ENCODE measurements at places on chromosomes 12 and 14.
A peak's percentile ranks its signal among the peaks of the same experiment; 100 is the strongest.

- no peak for DNase-seq
These were observed 25.5 kb downstream of the ADIPOR2 start for GRCh38 chr12:1716215-1716862.

DNA sequence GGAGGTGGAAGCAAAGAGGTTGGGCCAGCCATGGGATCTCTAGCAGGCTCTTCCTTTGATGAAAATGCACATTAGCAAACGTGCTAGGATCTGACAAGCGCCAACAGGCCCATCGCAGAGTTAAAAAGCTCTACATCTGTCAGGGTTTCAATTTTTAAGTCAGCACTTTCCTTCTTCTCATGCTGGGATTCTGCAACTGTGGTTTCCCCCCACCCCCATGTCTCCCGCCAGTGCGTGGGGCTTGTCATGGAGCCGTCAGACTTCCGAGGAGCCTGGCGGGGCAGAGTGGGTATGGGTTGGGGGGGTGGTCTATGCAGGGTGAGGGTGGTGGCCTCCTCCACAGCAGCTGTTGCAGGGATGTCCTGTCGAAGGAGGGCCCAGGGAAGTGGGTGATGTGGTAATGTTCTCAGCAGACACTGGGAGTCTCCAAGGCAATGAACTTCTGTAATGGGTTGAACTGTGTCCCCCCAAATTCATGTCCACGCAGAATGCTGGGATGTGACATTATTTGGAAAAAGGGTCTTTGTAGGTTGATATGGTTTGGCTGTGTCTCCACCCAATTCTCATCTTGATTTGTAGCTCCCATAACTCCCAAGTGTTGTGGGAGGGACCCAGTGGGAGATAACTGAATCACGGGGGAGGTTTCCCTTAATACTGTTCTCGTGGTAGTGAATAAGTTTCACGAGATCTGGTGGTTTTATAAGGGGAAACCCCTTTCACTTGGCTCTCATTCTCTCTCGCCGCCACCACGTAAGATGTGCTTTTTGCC, 115.2 kb upstream of the MAP1LC3B2 start:
- no peak for DNase-seq

GRCh38 chr12:118984161-118984943, 3.0 kb downstream of the SRRM4 start:
- no peak for DNase-seq

DNA sequence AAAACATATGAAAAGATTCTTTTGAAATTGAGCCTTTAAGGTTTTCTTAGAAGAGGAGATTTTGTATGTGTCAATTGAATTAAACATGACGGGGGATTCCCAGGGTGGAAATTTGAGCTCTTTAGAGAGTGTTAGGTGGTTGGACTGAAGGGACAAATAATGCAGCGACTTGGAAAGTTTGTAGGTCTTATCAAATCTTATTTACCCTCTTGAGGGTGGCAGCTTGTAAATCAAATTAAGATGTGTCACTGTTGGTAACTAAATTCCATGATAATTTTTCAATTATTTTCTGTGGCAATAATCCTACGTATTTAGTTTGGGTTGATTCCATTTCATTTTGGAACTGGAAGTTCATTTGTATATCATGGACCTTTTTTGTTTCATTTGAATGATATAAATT, 33.7 kb upstream of the LRIG3 start:
- DNase-seq: no peak

DNA sequence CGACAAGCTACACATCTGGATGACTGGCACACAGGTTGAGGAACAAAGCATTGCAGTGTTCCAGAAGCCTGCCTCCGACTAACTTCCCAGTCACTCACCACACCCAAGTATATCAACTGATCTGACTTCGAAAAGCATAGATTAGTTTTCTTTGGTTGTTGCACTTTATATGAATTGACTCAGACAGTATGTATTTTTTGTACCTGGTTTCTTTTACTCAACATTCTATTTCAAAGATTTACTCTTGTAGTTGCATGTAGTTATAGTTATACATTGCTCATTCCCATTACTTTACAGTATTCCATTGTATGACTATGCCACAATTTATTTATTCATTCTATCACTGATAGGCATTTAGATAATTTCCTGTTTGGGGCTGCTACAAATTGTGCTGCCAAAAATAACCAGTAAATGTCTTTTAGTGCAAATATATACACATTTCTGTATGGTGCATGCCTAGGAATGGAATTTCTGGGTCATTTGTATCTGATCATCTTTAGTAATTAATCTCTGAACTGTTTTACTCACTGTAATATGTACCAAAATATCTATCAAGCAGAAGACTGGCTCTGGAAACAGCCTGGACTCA, 17.8 kb downstream of the PLCZ1 start:
- DNase-seq: no peak

- no peak for DNase-seq
These were observed 81.6 kb upstream of the SINHCAF start for GRCh38 chr12:31407562-31407961.

GRCh38 chr14:30355431-30355913, 203.5 kb upstream of the G2E3 start:
- no peak for DNase-seq

- DNase-seq: no peak
These were observed 121.8 kb downstream of the RPS6KA5 start for GRCh38 chr14:90938615-90939014.

GRCh38 chr12:14394317-14395073, 29.0 kb downstream of the ATF7IP start:
- no peak for DNase-seq

- no peak for DNase-seq
These were observed 76.8 kb downstream of the DAD1 start for GRCh38 chr14:22512106-22512814.

- DNase-seq: no peak
These were observed 5.6 kb downstream of the ORMDL2 start for GRCh38 chr12:55823419-55823818.

DNA sequence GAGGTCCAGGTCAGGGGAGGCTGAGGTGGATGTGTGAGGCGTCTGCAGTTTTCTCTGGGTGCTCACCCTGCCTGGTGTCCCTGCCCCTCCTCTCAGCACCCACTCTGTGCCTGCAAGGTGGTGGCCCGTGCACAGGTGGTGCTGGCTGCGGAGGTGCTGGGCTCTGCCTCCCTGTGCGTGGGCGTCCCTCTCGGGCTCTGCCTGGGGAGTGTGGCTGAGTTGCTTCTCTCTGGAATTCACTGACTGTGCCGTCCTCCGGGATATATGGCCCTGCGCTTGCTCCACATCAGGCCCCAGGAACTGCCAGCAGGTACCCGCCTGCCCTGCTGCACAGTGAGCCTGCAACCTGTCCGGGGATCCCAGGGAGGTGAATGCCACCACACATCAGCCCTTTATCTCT, 379.1 kb downstream of the TMEM121 start:
- no peak for DNase-seq

DNA sequence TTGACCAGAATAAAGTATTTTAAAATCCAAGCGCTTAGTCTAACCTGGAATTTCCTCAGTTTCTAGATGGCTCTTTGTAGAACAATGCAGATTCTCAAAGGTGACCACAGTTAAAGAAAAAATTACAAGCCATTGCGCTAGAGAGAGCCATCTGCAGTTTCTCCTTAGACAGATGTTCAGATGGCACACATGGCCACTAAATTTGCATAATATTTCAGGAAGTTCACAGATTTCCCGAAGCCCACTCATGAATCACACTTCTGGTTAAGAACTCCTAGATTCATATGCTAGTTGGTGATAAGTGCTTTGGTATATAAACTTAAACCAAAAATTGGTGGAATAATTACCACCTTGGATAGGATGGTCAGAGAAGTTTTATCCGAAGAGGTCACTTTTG, 749 bp downstream of the AKAP3 start:
- DNase-seq: no peak

- no peak for DNase-seq
These were observed 7.3 kb downstream of the KITLG start for GRCh38 chr12:88572781-88573549.

DNA sequence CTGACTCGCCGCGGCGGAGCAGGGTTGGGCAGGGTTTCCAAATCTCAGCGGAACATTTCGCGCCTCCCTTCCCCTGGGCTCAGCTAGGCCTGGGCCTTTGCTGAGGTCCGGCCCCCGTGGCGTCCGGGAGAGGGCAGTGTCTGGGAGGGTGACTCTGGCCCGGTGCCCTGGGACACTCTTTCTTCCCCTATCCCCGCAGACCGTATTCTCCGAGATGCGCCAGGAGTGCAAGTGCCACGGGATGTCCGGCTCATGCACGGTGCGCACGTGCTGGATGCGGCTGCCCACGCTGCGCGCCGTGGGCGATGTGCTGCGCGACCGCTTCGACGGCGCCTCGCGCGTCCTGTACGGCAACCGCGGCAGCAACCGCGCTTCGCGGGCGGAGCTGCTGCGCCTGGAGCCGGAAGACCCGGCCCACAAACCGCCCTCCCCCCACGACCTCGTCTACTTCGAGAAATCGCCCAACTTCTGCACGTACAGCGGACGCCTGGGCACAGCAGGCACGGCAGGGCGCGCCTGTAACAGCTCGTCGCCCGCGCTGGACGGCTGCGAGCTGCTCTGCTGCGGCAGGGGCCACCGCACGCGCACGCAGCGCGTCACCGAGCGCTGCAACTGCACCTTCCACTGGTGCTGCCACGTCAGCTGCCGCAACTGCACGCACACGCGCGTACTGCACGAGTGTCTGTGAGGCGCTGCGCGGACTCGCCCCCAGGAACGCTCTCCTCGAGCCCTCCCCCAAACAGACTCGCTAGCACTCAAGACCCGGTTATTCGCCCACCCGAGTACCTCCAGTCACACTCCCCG, 3.0 kb downstream of the WNT1 start:
- no peak for DNase-seq

DNA sequence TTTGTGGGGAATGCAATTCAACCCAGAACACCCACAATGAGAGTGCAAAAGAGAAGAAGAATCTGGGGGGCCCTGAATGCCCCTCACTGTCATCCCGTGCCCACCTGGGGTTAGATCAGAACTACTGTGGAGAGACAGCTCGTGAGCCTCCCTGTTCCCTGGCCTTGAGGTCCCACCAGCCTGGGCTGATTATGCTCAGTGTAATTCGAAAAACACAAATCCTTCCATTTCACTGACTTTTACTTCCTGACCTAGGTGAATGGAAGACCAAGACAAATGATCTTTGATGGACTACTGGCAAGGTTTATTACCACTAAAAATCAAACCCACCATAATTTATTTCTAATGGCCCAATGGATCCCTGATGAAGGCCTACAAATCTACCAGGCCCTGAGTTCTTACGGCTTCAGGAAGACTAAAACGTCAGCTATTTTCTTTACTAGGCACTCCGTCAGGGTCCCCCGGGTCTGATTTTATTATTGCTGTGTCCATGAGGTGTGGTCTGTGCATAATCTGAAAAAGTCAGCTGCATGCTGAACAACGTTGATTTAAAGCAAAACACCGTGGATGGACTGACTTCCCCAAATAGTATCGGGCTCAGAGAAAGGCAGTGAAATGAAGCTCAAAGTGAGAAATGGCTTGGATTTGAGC, 44.9 kb upstream of the RMST start:
- DNase-seq: no peak

DNA sequence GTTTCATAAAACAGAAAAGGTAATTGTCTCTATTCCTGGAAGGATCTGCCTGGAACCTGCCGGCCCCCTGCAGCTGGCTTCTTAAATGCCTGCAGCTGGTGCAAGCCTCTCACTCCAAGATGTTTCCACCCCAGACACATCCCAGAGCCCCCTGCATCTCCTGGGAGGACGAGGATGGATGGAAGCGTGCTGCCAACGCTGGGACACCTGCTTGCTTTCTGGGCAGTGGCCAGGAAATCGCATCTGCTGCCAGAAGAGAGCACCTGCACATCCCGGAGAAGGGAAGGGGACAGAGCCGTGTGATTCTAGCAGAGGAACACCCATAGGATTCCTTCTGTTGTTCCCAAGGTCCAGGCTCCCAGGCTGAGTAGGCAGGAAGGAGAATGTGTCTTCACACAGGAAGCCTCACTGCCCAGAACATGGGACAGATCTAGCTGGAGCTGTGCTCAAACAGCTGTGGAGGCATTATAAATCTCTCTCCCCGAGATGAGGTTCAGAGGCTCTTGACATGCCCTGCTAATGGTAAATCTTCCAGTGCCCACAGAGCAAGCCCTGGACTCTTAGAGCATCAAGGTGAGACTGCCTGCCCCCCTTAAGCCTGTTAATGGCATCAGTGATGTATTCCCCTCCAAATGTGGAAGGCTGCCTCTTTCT, 138.8 kb upstream of the MAP1LC3B2 start:
- DNase-seq: no peak

DNA sequence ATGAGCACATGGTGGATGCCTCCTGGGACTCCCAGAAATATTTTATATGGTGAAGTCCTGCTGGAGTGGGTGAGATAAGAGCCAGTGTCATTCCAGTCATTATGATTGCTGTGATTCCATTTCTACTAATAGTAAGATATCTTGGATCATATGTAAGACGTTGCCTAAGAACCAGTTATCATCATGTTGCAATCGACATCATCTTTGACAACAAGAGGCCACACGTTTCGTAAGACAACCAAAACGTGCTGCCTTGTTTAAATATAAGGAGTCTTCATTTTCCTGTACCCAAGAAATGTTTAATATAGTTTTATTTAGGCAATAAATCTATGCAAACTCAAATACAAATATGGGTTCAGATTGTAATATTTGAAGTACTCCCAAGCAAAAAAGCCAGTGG, 58.4 kb downstream of the SPTSSA start:
- no peak for DNase-seq

GRCh38 chr14:101032433-101032832, 128.9 kb upstream of the RTL1 start:
- DNase-seq: no peak

GRCh38 chr12:6461401-6462233, 8.9 kb downstream of the VAMP1 start:
- peak; percentile 62 for DNase-seq

DNA sequence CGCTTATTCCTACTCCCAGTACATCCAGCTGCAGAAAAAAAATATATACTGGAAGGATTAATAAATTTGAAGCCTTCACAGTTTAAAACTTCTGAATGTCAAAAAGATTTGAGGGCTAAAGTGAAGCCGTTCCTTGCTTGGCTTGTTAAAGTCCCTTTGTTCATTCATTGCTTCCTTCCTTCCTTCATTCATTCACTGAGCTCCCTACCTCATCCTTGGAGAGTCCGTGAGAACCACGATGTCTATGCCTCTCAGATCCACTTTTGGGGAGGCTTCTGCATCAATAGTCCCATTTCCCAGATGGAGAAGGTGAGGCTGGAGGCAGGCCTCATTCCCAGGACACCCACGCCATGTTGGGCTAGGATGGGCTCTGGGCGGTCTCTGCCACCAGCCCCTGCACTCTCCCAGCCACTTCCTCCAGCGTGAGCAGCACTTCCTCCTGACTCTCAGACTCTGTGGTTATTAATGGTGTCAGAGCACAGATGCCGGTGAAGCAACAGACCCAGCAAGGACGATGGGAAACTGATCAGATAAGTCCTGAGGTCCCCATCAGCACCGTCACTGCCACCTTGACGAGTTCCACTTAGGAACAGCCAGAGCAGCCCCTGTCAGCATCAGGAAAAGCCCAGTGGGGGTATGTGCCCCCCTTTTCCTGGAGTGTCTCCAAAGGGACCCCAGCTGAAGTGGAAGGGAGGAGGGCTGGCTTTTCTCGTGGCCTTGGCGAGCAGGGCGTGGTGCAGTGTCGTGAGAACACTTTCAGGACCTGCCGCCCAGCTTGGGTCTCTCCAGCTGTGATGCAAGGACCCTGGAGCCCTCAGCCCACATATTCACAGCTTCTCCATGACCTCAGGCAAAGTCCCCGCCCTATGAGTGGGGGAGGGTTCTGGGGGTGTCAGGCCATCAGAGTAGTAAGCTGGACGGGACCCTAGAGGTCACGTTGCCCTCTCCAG, 21.2 kb downstream of the ASB2 start:
- no peak for DNase-seq

GRCh38 chr12:4133636-4134447, 139.7 kb upstream of the CCND2 start:
- DNase-seq: no peak

- DNase-seq: no peak
These were observed 315.8 kb downstream of the BCL11B start for GRCh38 chr14:98956181-98956580.
